ENCODE measurements at places on chromosomes 5 and 9.

GRCh38 chr9:98775831-98776441, 20.4 kb downstream of the ANKS6 start:
- peak; percentile 49 for DNase-seq

DNA sequence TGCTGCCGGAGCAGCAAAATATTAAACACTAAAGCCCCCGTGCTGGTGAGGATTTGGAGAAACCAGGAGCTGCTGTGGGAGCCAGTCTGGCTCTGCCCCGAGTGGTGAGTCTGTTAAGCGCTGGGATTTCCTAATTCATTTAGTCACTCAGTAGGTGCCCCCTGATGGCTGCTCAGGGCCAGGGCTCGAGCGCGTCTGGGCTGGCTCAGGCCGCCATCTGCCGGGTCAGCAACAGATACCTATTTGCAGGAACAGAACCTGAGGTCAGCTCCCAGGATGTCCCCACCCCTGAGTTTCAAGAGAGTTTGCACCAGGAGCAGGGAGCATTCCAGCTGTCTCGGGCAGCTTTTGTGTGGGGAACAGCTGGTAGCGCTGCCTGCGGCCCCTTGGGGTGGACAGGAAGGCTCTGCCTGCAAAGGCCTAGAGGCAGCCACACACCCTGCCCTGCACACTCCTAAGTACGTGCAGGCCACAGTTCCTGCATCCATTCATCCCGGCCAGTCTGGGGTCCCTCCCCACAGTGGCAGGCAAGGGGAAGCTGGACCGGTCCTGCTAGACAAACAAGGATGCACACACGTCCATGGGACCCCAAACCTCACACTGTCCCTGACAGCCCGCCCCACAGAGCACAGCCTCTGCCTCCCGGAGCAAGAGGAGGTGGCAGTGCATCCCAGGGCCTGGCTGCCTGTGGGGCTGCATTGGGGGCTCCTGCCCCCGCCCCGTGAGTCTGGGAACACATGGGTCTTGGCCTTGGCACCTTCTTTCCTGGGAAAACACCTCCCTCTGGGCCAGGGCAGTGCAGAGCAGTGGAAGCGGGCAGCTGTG, 83.7 kb downstream of the ADAMTS2 start:
- no peak for DNase-seq

DNA sequence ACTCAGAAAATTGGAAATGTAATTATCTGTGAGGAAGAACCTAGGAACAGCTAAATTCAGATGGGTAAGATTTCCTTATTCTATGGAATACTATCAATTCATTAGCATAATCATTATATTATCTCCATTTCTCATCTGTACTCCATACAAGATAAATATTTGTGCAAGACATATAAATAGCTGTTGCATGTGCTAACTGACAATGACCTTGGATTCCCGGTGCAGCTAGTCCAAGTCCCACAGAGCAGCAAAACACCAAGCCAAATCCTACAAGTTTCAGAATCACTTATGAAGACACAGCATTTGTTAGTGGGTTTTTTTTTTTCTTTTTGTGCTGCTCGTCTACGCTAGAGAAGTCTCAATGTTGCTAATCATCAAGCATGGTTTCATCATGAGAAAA, 64.8 kb downstream of the NUDT12 start:
- no peak for DNase-seq

GRCh38 chr5:158811350-158811749, 288.4 kb downstream of the EBF1 start:
- DNase-seq = no peak

DNA sequence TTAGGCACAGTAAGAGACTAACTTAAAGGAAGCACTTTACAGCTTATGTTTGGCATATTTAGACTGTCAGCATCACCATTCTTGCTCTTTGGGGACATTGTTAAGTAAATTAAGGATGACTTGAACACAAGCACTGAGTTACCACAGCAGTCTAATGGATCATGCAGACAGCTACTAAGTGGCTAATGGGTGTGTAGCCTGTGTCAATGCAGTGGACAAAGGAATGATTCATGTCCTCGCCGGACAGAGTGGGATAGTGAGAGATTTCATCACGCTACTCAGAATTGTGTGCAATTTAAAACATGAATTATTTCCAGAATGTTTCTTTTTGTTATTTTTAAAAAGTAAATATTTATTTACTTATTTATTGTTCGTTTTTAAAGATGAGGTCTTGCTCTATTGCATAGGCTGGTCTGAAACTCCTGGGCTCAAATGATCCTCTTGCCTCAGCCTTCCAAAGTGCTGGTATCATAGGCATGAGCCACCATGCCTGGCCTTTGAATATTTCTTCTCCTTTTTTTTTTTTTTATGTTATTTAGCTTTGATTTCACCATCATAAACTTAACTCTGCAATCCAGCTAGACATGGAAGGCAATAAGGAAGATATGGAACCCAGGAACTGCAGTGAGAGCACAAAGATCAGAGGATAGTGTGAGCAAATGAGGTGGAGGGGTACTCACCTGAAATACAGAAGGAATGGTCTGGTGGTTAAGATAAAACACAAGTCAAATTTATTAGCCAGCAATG, 53.0 kb upstream of the KLF4 start:
- no peak for DNase-seq

DNA sequence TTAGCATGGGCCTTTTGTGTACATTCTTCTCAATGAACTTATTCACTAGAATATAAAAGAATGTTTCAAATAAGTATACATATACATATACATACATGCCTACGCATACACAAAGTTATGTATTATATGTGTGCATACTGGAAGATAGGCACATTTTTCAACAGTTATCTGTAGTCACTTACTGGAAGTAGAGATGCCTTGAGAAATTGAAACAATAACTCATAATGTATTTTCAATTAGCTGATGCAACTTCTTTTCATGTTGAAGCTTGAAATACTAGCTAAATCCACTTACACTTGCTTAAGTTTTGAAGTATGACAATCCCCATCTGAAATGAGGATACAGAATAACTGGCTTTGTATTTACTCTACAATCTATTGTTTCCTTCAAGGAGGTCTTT, 469.0 kb upstream of the PTGER4 start:
- DNase-seq = no peak

DNA sequence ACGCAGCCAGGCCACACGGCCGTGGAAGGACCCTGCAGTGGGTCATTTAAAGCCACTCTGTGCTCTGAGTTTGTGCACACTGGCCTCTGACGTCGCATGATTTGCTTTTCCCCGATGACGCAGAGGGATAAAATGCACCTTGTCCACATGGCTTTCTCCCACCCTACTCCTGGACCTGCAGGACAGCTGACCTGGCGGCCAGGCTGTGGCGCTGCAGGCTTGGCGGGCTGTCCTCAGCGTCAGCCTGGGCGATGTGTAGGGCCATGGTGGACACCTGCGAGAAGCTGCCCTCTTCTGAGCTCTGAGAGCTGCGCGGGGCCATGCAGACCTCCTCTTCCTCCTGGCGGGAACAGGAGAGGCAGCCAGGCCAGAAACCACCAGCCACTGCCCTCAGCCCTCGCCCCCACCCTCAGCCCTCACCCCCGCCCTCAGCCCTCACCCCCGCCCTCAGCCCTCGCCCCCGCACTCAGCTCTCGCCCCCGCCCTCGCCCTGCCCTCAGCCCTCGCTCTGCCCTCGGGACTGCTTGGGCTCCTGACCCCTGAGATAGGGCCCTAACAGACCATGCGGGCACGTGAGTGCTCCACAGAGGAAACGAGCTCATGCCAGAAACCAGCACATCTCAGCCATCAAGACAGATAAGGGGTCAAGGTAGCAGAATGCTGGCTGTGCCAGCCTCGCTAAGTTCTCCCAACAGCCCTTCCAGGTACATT, 20.0 kb upstream of the SCGB3A1 start:
- no peak for DNase-seq

DNA sequence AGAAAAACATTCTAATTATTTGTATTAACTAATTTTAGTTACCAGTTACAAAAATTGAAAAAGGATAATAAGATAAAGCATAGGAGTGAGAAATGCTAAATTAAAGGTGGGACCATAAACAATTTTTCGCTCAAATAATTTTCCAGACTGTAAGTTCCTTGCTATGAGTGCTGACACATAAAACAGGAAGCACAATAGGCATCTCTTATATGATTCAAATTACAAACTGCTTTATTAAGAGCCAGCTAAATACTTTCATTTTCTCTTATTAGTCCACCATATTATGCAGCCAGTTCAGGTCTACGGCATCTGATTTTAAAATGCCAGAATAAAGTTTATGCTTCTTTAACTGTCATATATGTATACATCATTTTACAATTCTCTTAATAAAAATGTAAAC, 4.4 kb downstream of the RC3H2 start:
- no peak for DNase-seq

DNA sequence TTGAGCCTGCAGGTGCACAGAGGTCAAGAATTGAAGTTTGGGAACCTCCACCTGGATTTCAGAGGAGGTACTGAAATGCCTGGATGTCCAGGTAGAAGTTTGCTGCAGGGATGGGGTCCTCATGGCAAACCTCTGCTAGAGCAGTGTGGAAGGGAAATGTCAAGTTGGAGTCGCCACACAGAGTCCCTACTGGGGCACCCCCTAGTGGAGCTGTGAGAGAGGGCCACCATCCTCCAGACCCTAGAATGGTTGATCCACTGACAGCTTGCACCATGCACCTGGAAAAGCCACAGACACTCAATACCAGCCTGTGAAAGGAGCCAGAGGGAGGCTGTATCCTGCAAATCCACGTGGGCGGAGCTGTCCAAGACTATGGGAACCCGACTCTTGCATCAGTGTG, 78.0 kb downstream of the GABRA1 start:
- DNase-seq = no peak

DNA sequence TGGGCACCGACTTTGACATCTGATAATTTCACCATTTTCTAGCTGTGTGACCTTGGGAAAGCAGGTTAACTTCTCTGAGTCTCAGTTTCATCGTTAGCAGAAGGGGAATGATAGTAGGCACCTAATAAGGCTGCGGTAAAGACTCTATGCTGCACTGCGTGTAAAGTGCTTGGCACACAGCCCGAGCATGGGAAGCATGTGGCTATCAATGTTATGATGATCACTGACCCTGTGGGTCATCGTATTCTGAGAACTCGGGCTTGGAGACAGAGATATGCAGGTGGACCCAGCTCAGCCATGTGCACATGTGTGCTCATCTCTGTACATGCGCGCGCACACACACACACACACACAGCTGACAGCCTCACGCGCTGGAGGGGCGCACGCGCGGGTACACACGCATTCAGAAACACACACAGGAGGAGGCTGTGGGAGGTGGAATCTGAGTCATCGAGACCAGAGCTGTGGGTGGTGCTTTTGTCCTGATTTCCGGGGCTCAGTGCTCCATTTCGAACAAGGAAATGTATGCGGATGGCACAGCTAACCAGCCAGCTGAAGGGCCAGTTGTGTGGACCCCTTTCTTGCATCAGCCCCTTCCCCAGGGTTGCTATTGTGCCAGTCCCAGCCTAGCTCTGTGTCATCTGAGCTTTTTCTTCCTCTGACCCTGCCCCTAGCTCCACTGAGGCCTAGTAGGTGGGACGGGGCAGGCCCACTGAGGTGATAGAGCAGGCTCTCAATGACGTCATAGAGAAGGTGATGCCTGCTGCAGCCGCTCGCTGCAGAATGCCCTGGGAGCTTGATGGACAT, 11.1 kb upstream of the ARAP3 start:
- no peak for DNase-seq

DNA sequence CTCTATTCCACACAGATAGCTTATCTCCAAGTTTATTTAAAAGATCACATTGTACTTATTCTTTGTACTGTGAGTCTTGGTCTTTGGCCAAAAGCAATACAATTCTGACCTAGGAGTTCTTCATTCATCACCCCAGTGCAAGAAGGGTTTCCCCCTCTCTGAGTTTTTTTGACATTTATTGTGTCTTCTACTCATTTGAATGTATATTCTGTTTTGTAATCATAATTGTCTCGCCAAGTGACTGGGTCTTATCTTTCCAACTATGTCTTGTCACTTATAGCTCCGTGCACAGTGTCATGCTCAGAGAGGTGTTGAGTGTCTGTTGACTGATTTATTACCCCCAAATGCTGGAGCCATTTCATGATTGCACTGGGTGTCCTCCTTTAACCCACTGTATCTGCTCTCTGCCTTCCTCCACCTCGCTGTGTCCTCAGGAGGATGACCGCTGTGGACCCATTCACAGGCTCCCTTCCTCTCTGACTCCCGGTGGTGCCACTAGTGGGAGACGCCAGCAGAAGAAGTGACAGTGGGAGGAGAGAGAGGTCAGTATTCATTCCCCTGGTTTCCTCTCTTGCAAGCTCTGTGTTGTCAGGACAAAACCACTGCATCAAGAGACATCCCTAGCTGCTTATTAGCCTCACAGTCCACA, 11.2 kb upstream of the TRIO start:
- no peak for DNase-seq

GRCh38 chr5:106408570-106408969, 1262.2 kb downstream of the EFNA5 start:
- DNase-seq = no peak

GRCh38 chr5:158313027-158313732, 454.2 kb upstream of the CLINT1 start:
- DNase-seq = no peak

Data from liver (tissue), 10 donors.